Keratinocyte (primary cell): ENCODE measurements at places on chromosomes 13 and 19.

GRCh38 chr13:93397619-93398018 lies 171.0 kb downstream of the GPC6 start:
- H3K27ac ChIP-seq = no peak overlapping the region
- H3K27me3 ChIP-seq = no peaks in the 10 kb centered on the region
- no peaks in the 10 kb centered on the region for H3K36me3 ChIP-seq
- H3K4me1 ChIP-seq = no peaks in the 10 kb centered on the region
- DNase-seq = no peak

DNA sequence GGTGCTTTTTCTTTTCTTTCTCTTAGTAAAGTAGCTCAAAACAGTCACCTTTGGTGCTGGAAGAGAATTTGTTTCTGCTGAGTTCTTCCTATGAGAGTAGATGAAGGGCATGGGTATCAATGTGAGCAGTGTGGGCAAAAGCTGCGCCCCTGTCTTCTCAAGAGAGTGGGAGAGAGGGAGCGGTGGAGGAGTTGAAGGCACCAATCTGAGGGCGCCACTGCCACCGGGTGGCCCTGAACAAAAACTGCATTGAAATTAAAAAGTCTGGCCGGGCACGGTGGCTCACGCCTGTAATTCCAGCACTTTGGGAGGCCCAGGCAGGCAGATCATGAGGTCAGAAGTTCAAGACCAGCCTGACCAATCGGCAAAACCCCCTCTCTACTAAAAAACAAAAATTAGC lies 28.7 kb upstream of the EPHX3 start:
- peaks cover 80% of the 10 kb centered on the region for H3K36me3 ChIP-seq
- H3K27ac ChIP-seq = no peak overlapping the region
- no peaks in the 10 kb centered on the region for H3K27me3 ChIP-seq
- no peak overlapping the region for H3K4me3 ChIP-seq
- no peak for DNase-seq

GRCh38 chr13:113907635-113908617 lies 44.0 kb upstream of the GAS6 start:
- no peaks in the 10 kb centered on the region for H3K27me3 ChIP-seq
- DNase-seq = peak; percentile 78
- peak overlapping the region; percentile 70 for H3K27ac ChIP-seq
- peak overlapping the region; percentile 52 for H3K4me3 ChIP-seq
- no peaks in the 10 kb centered on the region for H3K36me3 ChIP-seq
- peaks cover 8% of the 10 kb centered on the region for H3K4me1 ChIP-seq

DNA sequence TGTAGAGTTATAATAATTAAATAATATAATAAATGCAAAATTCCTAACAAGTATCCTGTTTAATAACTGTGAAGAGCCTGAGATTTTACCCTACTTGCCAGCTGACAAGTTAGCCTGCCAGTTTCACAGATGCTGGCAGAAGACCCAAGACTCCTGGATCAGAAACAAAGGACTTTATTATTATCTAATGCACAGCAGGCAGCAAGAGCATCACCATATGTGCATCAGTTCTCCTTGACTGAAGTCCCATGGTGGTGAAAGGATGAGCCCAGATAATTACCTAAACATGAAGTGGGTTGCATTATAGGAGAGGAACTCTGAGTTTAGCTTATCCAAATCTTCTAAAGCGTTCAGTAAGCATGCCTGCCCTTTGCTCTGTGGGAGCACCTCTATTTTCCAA lies 39.1 kb upstream of the MTIF3 start:
- DNase-seq = no peak
- H3K4me3 ChIP-seq = no peak overlapping the region
- no peaks in the 10 kb centered on the region for H3K36me3 ChIP-seq
- H3K4me1 ChIP-seq = no peaks in the 10 kb centered on the region
- no peak overlapping the region for H3K27ac ChIP-seq

DNA sequence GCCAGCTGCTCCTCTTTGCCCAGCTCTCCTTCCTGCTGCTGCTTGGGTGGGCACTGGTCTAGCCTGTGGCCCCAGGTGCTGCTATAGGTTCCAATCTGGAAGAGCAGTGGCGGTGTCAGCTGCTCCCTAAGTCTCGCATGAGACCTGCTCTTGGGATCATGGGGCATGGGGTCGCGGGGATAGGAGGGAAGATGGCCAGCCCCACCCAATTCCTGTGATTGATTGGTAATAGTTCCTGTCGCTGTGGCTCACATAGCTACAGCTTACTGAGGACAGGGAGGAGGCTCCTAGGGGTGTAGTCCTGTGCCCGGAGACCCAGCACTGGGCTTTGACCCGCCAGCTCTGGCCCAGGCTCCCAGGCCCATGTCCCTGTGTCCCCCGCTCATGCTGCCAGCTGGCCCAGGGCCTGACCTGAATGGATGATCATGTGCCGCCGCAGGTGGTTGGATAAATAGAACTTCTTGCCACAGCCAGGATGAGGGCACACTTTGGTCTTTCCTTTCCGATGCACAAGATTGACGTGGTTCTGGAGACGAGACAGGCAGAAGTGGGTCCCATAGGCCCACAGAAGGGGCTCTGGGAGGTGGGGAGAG lies 4.5 kb upstream of the ELAVL3 start:
- H3K27me3 ChIP-seq = peaks cover 20% of the 10 kb centered on the region
- no peak overlapping the region for H3K4me3 ChIP-seq
- H3K4me1 ChIP-seq = peaks cover 2% of the 10 kb centered on the region
- no peak overlapping the region for H3K27ac ChIP-seq
- peaks cover 5% of the 10 kb centered on the region for H3K36me3 ChIP-seq
- no peak for DNase-seq
